Type B pancreatic cell (in vitro differentiated cells): ENCODE measurements at places on chromosomes 2 and 18.

GRCh38 chr2:168699844-168700417 lies 102.5 kb upstream of the NOSTRIN start:
- DNase-seq = no peak

DNA sequence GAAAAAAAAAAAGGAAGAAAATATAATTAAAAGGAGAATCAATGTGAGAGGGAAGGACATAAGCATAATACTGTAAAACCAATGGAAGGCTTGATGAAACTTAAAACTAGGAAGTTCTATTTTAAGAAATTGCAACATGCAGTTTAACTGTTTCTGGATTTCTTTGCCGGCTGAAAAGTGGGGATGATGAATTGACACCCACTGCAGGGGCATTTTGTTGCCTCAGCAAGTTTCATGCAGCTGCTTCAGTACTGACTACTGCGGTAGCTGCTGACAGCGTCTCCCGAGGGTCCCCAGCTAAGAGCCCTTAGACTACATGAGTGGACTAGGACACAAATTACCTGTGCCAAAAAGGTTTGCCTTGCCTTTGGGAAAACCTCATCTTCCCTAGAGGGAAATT lies 69.2 kb downstream of the B3GNT2 start:
- DNase-seq = no peak

- no peak for DNase-seq
Measured at GRCh38 chr2:43082903-43083677, 143.3 kb downstream of the ZFP36L2 start.

DNA sequence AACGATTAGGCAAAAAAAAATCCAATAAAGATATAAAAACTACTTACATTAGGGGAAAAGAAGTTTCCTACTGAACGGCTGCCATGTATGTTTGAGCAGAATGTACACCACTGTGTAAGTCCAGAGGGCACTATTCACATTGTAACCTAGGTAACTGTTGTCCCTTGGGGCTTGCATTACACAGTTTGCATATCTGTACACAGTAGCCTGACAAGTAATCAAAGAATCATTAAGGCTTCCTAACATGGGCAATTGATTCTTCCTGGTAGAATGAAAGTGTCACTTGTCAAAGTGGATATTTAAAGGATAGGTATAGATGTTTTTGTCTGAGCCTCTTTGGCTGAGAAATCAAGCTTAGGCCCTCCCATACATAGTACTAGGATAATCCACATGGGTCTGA lies 39.1 kb downstream of the PLEK start:
- DNase-seq = no peak

DNA sequence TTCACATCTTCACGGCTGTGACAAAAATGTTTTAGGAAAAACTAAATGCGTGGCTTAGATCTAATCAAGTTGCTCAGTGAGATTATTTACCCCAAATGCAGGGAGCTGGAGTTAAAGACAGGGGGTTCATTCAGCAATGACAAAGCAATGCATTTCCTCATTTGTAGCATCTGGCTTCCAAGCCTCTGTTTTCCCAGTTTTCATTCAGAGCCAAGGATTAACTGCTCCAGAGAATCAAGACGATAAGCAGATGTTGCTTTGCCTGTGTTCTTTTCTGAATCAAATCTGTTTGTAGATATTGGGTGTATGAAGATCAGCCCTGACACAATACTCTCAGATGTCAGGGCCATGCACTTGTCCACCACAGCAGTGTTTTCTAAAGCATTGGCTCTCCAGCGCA lies 147.4 kb upstream of the SIX2 start:
- no peak for DNase-seq

GRCh38 chr2:43158259-43158880 lies 68.0 kb downstream of the ZFP36L2 start:
- DNase-seq = no peak
